ENCODE measurements at places on chromosomes 12 and 14.

- no peak for DNase-seq
These were observed 8.4 kb downstream of the FGD4 start for GRCh38 chr12:32407795-32408194.

- DNase-seq: no peak
These were observed 27.9 kb downstream of the HSP90AA1 start for GRCh38 chr14:102058961-102059360.

- DNase-seq: no peak
These were observed 11.3 kb upstream of the GNG2 start for GRCh38 chr14:51849097-51849496.

DNA sequence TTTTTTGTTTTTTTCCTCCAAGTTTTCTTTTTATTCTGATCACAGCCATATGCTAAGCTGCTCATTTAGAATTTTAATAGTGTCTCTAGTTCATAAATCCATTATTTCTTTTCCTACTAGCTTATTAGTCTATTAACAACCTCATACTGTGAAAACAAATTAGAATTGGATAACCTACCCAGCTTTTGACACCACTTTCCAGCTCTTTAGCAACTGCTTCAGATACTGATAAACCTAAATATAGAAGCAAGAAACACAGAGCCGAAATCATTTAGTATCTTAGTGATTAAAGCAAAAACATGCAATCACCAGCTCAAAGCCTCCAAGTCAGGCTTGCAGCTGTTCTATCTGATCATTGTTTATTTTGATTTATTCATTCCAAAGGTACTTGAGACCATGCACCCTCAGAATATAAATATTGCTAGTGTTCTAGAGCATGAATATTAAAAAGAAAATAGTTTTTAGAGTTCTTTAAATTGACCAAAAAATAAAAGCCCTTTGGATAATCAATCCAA lies 121.5 kb downstream of the STXBP6 start:
- no peak for DNase-seq

DNA sequence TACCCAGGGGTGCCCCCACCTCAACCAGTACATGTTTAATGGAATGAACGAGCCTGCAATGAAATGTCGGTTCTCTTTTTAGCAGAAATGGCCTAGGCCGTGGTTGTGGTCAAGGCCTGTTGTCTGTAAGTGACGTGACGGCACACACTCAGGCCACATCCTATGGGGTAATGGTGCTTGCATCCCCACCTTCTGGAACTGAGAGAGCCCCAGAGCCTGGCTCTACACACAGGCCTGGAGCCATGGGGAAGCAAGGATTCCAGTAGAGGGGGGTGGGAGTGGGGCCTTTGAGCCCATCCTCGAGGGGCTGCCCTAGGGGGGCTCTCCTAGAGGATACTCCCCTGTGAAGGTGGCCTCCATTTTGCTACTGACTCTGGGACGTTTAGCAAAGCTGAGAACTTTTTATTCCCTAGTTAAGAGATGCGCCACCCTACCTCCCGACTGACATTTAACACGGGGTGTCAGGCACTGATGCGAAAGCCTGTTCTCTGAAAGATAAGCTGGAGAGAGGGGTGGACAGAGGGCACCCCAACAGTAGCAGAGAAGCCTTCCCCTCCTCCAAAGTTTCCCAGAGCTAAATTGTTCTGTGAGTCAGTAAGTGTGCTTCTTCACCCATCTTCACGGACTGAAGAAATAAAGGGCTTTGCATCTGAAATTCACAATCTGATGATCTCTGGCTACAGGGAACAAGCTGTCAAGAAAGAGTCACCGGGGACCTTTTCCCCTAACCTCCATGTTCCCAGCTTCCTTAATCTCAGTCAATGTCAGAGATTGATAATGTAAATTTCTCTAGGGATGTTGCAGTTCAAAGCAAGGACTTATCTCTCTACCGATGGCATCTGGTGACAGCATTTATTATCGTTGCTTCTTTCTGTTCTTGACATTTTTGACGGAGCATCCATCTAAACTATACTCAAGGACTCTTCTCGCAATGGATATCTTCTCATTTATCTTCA lies 6.8 kb downstream of the RIN3 start:
- DNase-seq: no peak

- DNase-seq: no peak
These were observed 56.2 kb downstream of the PPHLN1 start for GRCh38 chr12:42382013-42382696.

GRCh38 chr12:52035926-52036325 lies 15.3 kb upstream of the NR4A1 start:
- no peak for DNase-seq

DNA sequence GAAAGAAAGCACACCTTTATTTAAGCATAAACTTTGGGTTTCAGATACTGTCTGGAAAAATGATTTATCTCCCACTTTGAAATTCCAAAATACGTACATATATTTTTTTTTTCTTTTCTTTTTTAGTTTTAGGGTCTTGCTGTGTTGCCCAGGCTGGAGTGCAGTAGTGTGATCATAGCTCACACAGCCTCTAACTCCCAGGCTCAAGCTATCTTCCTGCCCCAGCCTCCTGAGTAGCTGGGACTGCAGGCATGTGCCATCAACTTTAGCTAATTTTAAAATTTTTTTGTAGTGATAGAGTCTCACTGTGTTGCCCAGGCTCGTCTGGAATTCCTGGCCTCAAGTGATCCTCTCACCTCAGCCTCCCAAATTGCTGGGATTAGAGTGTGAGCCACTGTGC lies 45.9 kb upstream of the PAPLN start:
- DNase-seq: no peak

DNA sequence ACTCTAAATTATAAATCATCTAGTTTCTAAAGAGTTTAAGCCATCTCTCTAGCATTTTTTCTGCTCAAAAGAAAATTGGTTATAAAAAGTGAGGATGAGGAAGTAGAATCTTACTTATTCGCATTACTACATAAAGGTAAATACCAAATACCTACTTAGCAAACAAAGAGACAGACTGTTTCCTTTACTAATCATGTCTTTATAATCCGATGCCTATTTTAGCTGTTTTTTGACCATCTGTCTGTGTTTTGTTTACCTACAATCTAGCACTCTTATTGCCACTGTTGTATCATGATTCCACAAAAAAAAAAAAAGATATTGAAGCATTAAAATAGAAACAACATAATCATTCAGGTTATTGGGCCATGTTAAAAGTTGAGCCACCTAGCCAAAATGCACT lies 396.2 kb downstream of the PAWR start:
- DNase-seq: no peak

GRCh38 chr14:61454545-61454944 lies 133.2 kb downstream of the PRKCH start:
- no peak for DNase-seq

- DNase-seq: no peak
These were observed 189.4 kb downstream of the NUAK1 start for GRCh38 chr12:105949391-105949790.

DNA sequence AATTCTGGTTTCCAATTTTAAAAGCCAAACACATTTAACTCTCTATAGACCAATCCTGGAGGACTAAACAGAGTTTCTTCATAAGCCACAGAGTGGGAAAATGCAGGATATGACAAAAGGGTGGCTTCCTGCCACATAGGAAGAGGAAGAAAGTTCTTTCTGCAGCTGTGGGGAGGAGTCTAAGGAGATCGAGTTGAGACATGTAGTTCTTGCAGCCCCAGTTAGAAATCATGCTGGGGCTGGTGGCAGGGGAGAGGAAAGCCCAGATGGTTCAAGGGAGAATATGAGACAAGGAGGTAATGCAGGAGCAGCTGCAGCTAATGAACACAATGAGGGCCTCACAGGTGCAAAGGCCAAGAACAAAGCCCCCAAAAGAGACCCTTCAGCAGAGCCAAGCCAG lies 85.0 kb upstream of the ARID2 start:
- DNase-seq: no peak

DNA sequence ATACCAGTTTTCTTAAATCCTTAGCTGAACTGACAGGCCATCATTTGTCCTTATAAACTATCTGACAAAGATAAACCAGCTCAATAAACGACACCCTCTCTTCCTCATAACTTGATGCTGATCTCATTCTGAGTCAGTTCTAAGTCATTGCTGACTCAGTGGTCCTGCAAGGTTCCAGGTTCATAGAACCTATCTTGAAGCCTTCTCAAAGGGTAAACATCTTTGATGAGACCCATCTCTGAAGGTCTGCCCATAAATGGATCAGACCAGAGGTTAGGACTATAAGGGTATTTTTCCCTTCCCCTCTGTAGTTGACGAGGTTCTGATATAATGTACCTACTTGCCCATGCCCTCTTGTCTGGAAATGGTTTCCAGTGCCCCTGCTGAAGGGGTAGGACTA lies 11.9 kb downstream of the NAA25 start:
- DNase-seq: no peak

DNA sequence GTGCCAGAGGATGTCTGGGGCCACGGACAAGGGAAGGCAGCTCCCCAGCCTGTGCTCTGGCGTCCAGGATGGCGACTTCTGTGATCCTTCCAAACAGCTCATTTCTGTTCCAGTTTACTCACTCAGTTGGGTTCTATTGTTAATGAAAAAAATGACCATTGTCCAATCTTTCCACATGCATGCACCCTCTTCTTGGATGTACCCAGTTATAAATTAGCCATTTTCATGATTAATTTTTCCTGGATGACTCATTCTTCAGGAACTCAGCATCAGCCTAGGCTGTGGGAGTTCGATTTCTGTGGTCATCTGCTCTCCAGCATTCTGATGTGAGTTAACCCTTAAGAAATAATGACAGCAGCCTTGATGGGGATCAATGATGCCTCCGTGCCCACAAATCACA lies 926.8 kb downstream of the BCL11B start:
- DNase-seq: no peak

DNA sequence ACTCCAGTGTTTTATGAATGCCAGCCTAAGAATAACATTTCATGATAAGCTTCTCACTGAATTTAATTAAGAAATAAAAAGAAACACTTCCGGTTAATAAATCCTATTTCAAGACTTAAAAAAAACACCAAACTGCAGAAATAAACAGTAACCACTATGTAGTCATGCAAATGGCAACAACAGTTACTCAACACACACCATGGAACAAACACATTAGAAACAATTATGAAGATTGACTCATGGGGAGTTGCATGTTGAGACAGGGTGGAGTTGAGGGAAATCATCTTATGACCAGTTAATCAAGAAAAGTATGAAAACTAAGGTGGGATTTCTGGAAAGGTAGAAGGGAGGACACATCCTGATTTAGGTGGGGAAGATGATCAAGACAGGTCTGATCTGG lies 52.7 kb downstream of the PLBD1 start:
- DNase-seq: no peak

- DNase-seq: no peak
These were observed 24.4 kb upstream of the FRMD6 start for GRCh38 chr14:51627313-51627712.

- no peak for DNase-seq
These were observed 72.3 kb upstream of the PSMC1 start for GRCh38 chr14:90184094-90184493.

DNA sequence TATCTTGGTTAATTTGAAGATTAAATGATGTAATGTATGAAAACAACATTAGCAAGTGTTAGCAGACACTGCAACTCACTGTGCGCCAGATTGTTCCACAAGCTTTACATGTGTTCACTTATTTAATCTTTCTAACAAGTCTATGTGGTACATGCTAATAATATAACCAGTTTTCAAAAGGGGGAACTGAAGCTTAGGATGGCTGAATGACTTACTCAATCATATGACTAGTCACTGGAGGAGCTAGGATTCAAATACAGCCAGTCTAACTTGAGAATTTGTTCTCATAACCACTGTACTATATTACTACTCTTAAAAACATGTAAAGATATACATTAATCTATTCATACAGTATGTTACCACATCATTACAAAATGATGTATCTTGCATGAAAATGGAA lies 60.5 kb upstream of the LRIG3 start:
- DNase-seq: no peak

DNA sequence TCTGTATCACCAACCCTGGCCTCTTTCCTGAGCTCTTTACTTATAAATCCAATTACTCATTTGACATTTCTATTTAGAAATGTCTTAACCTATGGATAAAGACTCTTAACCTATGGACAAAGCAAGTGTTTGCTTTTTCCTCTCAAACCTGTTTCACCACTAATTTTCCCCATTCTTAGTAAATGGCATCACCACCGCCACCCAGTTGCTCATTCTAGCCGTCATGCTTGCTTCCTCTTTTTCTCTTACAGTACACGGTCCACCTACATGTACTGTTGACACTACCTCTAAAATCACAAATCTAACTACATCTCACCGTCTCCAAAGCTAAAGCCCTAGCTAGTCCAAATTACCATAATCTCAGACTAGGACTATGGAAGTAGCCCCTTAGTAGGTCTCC lies 60.0 kb downstream of the CAPS2 start:
- no peak for DNase-seq

DNA sequence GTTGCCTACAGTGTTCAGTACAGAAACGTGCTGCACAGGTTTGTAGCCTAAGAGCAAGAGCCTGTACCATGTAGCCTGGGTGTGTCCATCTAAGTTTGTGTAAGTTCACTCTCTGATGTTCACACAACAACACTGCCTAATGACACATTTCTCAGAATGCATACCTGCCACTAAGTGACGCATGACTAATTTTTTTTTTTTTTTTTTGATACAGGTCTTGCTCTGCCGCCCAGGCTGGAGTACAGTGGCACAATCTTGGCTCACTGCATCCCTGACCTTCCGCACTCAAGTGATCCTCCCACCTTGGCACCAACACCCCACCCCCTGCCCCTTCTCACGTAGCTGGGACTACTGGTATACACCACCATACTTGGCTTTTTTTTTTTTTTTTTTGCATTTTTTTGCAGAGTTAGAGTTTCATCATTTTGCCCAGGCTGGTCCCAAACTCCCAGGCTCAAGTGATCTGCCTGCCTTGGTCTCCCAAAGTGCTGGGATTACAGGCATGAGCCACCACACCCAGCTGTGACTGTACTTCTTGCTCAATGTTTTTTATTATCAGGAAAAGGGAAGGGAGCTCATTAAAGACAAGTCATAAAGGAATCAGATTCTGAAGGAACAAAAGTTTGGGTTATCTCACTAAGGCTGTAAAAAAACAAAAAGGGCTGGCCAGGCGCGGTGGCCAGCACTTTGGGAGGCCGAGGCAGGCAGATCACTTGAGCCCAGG lies 10.0 kb upstream of the CDC42BPB start:
- DNase-seq: no peak

DNA sequence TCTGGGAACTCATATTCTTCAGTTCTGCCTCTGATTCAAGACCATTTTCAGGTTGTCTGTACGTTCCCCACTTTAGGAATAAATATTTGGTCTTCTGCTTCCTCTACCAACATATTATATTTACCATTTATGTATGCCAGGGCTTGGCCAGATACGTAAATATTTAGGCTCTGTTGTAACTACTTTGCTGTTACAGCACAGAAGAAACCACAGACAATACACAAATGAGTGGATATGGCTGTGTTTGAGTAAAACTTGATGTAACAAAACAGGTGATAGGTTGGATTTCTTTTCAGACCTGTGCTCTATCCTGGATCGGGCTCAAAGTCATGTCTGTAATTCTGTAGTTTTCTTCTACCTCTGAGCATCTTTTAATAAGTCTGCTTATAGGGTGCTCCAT lies 37.5 kb downstream of the RAP1B start:
- DNase-seq: no peak

DNA sequence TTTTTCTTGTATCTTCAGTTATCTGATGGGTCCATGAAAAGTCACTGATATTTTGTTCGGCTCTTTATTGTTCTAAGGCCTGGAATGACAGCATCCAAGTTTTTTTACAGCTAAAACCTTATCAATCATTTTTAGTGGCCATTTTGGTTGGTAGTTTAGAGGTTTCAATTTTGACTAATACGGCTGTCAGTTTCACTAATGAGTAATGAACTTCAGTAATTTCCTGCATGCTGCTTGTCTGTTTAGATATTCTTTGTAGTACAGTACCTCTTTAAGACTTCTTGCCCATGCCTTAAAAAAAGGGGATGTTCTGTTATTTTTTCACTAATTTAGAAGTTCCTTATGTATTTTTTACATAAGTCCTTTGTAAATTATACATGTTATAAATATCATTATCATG lies 176.7 kb downstream of the LRFN5 start:
- DNase-seq: no peak

Data from hematopoietic multipotent progenitor cell (in vitro differentiated cells).